ENCODE measurements at places on chromosomes 6 and 20. TPM values are rescaled to one million over a fixed set of nuclear protein-coding genes. Genes with fewer than 3 reads are reported as not detected.

GRCh38 chr6:164142322-164142721, 727.8 kb downstream of the QKI start:
- H3K27ac ChIP-seq: no peak overlapping the region
- no peaks in the 10 kb centered on the region for H3K27me3 ChIP-seq
- H3K4me1 ChIP-seq: no peaks in the 10 kb centered on the region
- H3K36me3 ChIP-seq: no peaks in the 10 kb centered on the region
- H3K4me3 ChIP-seq: no peak overlapping the region

DNA sequence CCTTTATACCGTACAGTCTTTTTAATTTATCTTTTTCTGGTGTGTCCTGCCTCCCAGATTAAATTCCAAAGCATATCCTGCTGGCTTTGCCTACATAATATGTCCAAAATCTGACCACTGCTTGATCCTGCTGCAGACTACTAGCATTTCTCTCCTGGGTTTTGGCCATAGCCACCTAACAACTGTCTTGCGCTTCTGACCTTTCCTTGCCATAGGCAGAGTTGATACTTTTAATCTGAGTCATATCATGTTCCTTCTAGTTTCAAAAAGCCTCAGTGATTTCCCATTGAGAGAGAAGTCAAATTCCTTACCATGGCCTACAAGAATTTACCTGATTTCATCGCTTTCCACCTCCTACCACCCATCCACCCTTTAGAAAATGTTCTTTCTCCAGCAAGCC, 104.8 kb downstream of the BCKDHB start:
- no peak overlapping the region for H3K4me3 ChIP-seq
- peak overlapping the region; percentile 57 for H3K27ac ChIP-seq
- no peaks in the 10 kb centered on the region for H3K27me3 ChIP-seq
- H3K36me3 ChIP-seq: no peaks in the 10 kb centered on the region
- DNase-seq: no peak
- H3K4me1 ChIP-seq: peaks cover 14% of the 10 kb centered on the region

DNA sequence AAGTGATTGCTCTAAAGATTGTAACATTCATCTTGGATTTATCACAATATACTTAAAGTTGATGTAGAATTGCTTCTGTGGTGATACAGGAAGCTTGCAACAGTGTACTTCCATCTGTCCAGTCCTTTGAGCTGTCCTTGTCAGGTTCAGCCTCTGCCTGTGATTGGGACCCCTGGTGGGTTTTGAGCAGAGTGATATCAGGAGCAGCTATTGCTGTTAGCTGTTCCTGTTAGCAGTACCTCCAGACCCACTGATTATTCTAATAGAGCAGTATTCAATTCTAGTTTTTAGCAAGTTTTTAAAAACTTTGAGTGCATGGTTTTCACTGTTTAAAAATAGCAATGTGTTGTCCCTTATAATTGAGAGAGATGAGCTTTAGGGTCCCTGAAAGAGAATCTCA, 48.8 kb downstream of the TULP4 start:
- DNase-seq: no peak
- H3K27ac ChIP-seq: no peak overlapping the region
- H3K36me3 ChIP-seq: peaks cover 9% of the 10 kb centered on the region
- H3K27me3 ChIP-seq: no peaks in the 10 kb centered on the region
- peaks cover 20% of the 10 kb centered on the region for H3K4me1 ChIP-seq
- H3K4me3 ChIP-seq: no peak overlapping the region

GRCh38 chr6:35190306-35190705, 23.4 kb upstream of the SCUBE3 start:
- H3K27me3 ChIP-seq: peaks cover 4% of the 10 kb centered on the region
- no peak overlapping the region for H3K27ac ChIP-seq
- H3K4me1 ChIP-seq: no peaks in the 10 kb centered on the region
- H3K4me3 ChIP-seq: no peak overlapping the region
- DNase-seq: no peak
- H3K36me3 ChIP-seq: no peaks in the 10 kb centered on the region

GRCh38 chr6:63289269-63289872, 30.4 kb downstream of the LGSN start:
- DNase-seq: no peak
- H3K4me1 ChIP-seq: no peaks in the 10 kb centered on the region
- H3K27ac ChIP-seq: no peak overlapping the region

- H3K27me3 ChIP-seq: peaks cover 4% of the 10 kb centered on the region
- H3K4me3 ChIP-seq: no peak overlapping the region
- H3K4me1 ChIP-seq: peaks cover 23% of the 10 kb centered on the region
- no peak for DNase-seq
These were observed 133.9 kb upstream of the MYLIP start for GRCh38 chr6:15994814-15995459.

GRCh38 chr20:836190-836589, 2.7 kb downstream of the FAM110A start:
- DNase-seq: no peak
- no peak overlapping the region for H3K27ac ChIP-seq
- H3K36me3 ChIP-seq: no peaks in the 10 kb centered on the region
- peaks cover 14% of the 10 kb centered on the region for H3K27me3 ChIP-seq
- H3K4me3 ChIP-seq: no peak overlapping the region

DNA sequence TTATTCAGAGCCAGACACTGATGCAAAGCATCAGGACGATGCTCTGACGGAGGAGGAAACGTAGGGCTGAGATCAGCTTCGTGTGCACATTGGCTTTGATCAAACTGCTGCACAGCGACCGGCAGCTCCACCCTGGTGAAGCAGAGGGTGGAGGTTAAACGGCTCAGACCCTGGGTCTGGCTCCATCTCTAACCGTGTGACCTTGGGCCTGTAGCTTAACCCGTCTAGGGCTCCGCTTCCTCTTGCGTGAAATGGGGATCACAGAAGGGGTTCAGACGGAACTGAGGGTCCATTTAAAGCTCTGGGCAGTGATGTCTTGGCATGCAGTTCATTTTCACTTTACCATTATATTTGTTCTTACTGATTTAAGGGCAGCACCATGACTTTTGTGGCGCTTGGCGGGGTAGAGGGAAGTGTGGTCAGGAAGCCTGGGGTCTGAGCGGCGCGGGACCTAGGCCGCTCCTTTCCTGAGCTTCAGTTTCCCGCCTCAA, 644 bp downstream of the RBL1 start:
- peak overlapping the region; percentile 89 for H3K27ac ChIP-seq
- H3K4me3 ChIP-seq: peak overlapping the region; percentile 90
- no peak for DNase-seq

DNA sequence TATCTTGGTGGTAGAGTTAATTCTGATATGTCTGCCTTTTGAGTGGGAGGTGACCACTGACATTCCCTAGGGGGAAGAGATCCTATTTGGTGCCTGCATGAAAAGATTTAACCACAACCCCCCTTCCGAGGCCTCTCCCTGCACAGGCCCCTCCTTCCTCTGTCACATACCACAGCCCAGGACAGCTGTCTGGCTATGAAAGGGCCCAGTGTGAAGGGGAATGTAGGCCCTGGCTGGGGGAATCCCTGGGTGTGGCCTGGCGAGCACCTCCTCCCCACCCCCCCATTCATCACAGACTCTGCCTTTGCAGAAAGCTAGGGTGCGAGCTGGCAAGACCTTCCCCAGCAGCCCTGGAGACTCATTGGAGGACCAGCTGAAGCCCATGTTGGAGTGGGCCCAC, 27.4 kb upstream of the MAPRE1 start:
- DNase-seq: no peak
- peaks cover 7% of the 10 kb centered on the region for H3K36me3 ChIP-seq
- H3K27me3 ChIP-seq: no peaks in the 10 kb centered on the region

DNA sequence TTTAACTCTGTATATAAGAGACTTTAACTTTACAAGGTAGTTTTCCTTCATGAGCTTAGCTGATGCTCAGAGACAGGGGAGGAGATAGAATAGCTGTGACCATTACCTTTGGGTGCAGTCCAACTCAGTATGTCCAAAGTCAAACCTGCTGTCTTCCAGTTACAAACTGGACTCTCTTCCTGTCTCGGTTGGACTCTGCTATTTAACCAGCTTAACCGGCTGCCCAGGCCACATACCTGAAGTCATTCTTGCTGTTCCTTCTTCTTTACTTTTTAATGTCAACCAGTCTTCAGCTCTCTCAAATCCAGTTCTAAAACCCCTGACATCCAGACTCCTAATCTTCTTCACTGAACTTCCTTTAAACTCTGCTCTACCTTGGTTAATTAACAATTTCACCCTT, 138.3 kb upstream of the TSHZ2 start:
- peaks cover 4% of the 10 kb centered on the region for H3K27me3 ChIP-seq
- H3K4me1 ChIP-seq: no peaks in the 10 kb centered on the region
- no peak for DNase-seq
- H3K36me3 ChIP-seq: no peaks in the 10 kb centered on the region
- H3K4me3 ChIP-seq: no peak overlapping the region

DNA sequence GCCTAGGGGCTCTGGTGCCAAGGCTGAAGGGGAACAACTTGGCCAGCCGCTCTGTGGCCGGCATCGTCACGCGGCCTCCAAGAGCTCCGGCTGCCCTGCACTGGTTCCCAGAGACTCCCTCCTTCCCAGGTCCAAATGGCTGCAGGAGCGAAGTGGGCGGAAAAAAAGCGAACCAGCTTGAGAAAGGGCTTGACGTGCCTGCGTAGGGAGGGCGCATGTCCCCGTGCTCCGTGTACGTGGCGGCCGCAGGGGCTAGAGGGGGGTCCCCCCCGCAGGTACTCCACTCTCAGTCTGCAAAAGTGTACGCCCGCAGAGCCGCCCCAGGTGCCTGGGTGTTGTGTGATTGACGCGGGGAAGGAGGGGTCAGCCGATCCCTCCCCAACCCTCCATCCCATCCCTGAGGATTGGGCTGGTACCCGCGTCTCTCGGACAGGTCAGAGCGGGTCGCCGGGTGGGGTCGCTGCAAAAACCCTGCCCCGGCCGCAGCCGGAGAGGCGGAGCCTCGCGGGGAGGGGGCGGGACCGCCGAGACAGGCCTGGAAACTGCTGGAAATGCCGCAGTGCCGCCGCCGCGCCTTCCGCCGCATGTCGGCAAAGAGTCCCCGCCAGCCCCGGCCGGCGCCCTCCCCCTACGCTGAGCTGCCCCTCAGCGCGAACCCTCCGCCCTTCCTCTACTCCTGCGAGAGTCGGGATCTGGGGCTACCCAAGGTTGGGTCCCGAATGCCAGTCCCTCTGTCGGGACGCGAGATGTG, 814 bp upstream of the HSP90AB1 start:
- peaks cover 24% of the 10 kb centered on the region for H3K4me1 ChIP-seq
- H3K27me3 ChIP-seq: peaks cover 6% of the 10 kb centered on the region
- peak overlapping the region; percentile 99 for H3K4me3 ChIP-seq
- peak; percentile 91 for DNase-seq

DNA sequence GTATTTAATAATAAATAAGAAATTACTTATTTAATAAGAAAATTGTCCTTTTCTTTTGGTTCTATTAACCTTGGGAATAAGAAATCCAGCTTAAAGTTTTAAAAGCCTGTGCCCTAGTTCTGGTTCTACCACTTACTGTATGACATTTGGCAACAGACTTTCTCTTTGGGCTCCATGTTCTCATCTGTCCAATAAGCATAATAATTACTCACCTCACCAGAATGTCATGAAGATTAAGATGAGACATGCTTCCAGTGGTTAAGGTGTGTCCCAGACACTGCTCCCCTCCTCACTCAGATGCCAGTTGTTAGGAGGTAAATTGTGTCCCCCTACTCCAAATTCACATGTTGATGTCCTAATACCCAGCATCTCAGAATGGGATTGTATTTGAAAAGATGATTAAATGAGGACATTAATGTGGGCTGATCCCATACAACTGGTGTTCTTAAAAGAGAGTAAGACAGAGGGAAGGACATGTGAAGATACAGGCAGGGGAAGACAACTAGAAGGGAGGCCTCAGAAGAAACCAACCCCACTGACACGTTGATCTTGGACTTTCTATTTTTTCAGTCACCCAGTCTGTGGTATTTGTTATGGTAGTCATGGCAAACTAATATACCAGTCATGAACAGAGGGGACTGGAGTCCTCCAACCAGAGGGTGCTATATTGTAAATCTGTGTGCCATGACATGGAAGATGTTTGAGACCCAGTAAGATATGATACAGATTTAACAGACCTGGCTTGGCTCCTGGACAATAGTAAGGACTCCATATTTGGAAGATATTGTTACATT, 6.4 kb upstream of the MICAL1 start:
- H3K27ac ChIP-seq: peak overlapping the region; percentile 3
- H3K27me3 ChIP-seq: no peaks in the 10 kb centered on the region
- H3K4me1 ChIP-seq: peaks cover 7% of the 10 kb centered on the region

GRCh38 chr6:4358414-4359107, 223.2 kb upstream of the ECI2 start:
- DNase-seq: no peak
- no peaks in the 10 kb centered on the region for H3K27me3 ChIP-seq
- no peaks in the 10 kb centered on the region for H3K36me3 ChIP-seq
- H3K4me1 ChIP-seq: peaks cover 10% of the 10 kb centered on the region
- peak overlapping the region; percentile 82 for H3K27ac ChIP-seq
- no peak overlapping the region for H3K4me3 ChIP-seq

DNA sequence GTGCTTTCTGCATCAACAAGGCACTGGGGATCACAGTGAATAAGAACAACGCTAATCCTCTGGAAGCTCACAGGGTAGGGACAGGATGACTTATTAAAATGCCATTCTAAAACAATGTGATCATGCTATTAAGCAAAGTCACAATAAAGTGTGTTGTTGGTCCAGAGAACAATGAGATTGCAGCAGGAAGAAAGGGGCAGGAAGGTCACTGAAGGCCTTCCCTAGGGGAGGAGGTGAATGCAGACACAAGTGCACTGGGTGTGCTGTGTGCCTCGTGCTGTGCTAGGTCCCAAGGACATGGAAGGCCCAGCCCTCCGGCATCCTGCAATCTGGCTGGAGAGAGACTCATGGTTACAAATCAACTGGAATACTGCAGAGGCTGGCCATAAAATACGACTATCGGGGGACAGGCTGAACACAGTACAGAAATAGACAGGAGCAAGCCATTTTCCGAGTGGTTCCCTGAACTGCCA, 55.7 kb downstream of the LYRM4 start:
- peaks cover 36% of the 10 kb centered on the region for H3K4me1 ChIP-seq
- DNase-seq: no peak
- peak overlapping the region; percentile 39 for H3K27ac ChIP-seq
- no peak overlapping the region for H3K4me3 ChIP-seq

DNA sequence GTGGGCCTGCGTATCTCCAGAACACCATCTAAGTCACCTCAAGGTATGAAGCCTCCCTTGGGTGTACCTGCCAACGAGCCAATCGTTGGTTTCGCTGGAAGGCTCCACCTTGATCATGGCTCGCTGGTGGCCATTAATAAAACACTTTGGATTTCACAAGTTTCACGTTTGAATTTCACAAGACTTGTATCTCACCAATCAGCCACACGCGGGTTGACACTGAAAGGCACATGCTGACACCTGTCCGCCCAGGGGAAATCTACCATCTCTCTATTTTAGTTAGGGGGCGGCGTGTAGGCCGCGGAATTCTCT, 586 bp upstream of the HMGA1 start:
- H3K4me1 ChIP-seq: peaks cover 21% of the 10 kb centered on the region
- peak overlapping the region; percentile 99 for H3K27ac ChIP-seq
- peak overlapping the region; percentile 88 for H3K4me3 ChIP-seq
- peaks cover 3% of the 10 kb centered on the region for H3K36me3 ChIP-seq
- no peak for DNase-seq

Gene VSX1
- not detected for total RNA-seq

Gene ABHD16B
- not detected for total RNA-seq

Gene TUBB2B
- 37.8 TPM for total RNA-seq

Gene SEMG1
- not detected for total RNA-seq

Gene ZNF334
- total RNA-seq: 12.6 TPM

Gene STMND1
- 0.43 TPM for total RNA-seq

Data from type B pancreatic cell (in vitro differentiated cells).